ENCODE measurements at places on chromosomes 7 and 10. TPM values are rescaled to one million over a fixed set of nuclear protein-coding genes. Genes with fewer than 3 reads are reported as not detected.

The GRM3 gene
- not detected for total RNA-seq

The TFEC gene
- 2.0 TPM for total RNA-seq

The MKI67 gene
- total RNA-seq: 1.3 TPM

The CUZD1 gene
- total RNA-seq: 0.12 TPM

The DLX5 gene
- not detected for total RNA-seq

The OLAH gene
- total RNA-seq: not detected

The LBX1 gene
- not detected for total RNA-seq

The SRRM3 gene
- total RNA-seq: 17.2 TPM

The SAP25 gene
- total RNA-seq: 0.77 TPM

The ITGB8 gene
- 4.8 TPM for total RNA-seq

The ERVW-1 gene
- not detected for total RNA-seq

The GBX1 gene
- total RNA-seq: 1.5 TPM

The CHAT gene
- total RNA-seq: not detected

The FAM221A gene
- 2.1 TPM for total RNA-seq

The STOX1 gene
- 0.15 TPM for total RNA-seq

The SLC29A3 gene
- total RNA-seq: 2.0 TPM

The ADARB2 gene
- 0.22 TPM for total RNA-seq

All from left ventricle myocardium superior (tissue), 1 donor.